Activated CD4-positive, alpha-beta T cell treated with anti-CD3 and anti-CD28 coated beads, Interleukin-2, amount 50 U/mL, for 24 hours (primary cell): ENCODE measurements at places on chromosomes 5 and 9.

- DNase-seq: no peak
These were observed 13.0 kb downstream of the RGS3 start for GRCh38 chr9:113476511-113476916.

DNA sequence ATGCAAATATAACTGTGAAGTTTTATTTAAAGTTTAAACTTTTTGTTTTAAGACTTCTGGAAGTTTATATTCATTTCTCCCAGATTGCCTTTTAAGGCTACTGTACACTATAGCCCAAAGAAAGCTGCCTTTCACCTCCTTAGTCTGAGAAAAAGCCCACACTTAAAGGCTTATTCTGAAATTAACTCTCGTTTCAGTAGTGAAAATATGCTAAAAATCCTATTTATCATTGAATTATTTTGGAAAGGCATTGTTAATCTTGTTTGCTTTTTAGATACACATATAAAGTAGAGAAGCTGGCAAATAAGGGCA, 3.3 kb upstream of the PURA start:
- DNase-seq: no peak

GRCh38 chr5:55003432-55004065, 18.2 kb upstream of the ESM1 start:
- no peak for DNase-seq

DNA sequence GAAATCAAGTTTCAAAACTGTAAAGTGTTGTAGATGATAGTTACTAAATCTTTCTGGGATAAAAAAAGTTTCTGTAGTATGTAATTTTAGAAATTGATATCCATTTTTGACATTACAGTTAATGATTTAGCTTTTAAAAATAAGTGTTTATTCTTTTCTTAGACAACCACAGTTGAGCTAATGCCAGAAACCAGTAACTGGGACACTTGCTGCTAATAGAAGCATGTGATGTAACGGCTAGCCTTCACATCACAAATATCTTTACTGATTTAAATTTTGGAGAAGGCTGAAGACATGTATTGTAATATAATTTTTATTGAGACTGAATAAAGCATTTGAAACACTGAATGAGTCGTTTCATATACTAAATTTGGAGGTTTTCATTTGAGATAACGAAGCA, 18.8 kb downstream of the CSNK1G3 start:
- no peak for DNase-seq

GRCh38 chr5:126354012-126354857, 69.0 kb upstream of the GRAMD2B start:
- DNase-seq: no peak
